ENCODE measurements at places on chromosomes 6 and 20.

- DNase-seq, result no peak
These were observed 31.6 kb downstream of the OSBPL2 start for GRCh38 chr20:62269871-62270270.

DNA sequence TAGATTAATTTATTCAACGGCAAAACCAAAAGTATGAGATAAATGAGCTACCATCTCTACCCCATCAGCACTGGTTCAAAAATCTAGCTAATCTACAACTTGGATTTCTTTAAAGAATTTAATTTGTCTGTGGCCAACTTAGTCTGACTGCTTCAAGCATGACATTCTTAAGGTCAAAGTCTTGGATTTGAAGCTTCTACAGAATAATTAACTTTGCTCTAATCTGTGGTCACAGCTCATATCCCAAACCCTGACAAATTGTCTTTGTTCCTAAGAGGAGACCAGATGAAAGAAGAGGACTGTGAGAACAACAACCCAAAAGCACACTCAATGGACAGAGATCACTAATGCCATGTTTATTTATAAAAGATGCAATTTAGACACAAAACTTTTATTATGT lies 166.9 kb upstream of the EPHA7 start:
- DNase-seq, result no peak

GRCh38 chr6:98579941-98580340 lies 254.4 kb upstream of the POU3F2 start:
- DNase-seq, result no peak

DNA sequence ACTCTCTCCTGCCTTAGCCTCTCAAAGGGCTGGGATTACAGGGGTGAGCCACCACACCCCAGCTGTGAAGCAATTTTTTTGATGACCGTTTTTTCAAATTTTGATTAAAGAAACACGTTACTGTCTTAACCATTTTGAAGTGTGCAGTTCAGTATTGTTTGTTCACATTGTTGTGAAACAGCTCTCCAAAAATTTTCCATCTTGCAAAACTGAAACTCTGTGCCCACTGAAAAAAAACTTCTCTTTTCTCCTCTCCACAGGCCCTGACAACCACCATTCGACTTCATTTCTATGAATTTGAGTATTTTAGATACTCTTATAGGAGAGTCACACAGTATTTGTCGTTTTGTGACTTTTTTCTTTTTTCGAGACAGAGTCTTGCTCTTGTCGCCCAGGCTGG lies 53.9 kb downstream of the ECT2L start:
- no peak for DNase-seq

DNA sequence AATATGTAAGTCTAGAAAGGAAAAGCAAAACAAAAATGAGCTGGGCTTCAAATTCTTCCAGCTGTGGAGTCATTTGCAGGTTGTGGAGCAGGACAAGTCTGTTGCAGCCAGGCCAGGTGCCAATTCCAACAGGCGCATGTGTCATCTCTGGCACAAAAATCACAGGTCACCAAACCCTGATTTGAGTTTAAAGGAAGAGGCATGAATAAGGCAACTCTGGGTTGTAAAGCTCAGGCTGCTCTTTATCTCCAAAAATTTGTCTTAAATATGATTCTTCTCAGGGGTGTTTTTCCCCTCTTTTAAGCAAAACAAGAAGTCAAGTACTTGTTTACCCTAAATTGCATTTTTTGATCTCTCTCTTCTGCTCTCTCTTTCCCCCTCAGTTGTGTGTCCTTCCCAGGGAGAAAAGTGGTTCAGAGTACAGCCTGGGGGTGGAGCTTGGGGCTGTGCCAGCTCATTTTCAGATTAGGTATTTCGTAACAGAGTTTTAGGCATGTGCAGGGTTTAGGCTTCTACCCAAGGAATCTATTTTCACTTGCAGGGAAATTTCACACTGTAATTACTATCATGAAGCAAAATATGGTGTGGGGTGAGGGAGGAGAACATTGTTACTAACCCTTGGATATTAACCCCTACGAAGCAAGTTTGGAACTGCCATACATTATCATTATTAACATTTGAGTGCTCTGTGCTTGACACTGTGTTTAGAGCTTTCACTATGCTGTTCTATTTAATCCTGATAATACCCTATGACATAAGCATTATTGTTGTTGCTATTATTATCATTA lies 8.3 kb upstream of the NCOA3 start:
- no peak for DNase-seq

GRCh38 chr6:10391299-10391630 lies 23.6 kb downstream of the TFAP2A start:
- no peak for DNase-seq

- DNase-seq, result no peak
These were observed 149.6 kb upstream of the KCNK16 start for GRCh38 chr6:39471954-39472659.

DNA sequence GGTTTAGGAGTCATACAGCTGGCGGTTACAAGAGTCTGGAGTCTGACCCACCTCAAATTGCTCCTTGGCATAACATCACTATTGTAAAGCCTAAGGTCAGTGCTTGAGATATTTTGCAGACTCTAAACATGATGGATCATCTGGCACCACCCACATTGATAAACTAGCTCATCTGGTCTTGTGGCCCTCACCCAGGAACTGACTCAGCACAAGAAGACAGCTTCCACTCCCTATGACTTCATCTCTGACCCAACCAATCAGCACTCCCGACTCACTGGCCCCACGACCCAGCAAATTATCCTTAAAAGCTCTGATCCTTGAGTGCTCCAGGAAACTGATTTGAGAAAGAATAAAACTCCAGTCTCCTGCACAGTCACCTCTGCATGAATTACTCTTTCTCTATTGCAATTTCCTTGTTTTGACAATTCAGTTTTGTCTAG lies 115.9 kb downstream of the CD24 start:
- DNase-seq, result no peak

GRCh38 chr20:17529586-17529985 lies 1.6 kb downstream of the BFSP1 start:
- no peak for DNase-seq

GRCh38 chr6:165984729-165985275 lies 182.8 kb downstream of the TBXT start:
- DNase-seq, result no peak

DNA sequence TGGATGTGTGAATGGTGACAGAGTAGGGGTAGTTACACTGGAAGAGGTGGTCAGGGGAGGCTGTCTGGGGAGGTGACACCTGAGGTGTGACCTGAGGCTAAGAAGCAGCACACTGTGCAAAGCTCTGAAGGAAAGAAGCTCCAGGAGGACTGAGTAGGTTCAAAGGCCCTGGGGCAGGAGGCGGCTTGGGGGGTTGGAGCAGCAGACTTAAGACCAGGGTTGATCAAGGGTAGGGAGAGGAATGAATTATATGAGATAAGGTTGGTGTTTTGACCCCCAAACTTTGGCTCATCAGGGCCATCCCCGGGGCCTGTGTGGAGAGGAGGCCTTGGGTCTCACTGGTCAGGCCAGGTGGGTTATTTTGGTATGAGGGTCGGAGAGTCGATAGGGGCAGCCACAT lies 166.1 kb downstream of the GRM4 start:
- DNase-seq, result no peak

DNA sequence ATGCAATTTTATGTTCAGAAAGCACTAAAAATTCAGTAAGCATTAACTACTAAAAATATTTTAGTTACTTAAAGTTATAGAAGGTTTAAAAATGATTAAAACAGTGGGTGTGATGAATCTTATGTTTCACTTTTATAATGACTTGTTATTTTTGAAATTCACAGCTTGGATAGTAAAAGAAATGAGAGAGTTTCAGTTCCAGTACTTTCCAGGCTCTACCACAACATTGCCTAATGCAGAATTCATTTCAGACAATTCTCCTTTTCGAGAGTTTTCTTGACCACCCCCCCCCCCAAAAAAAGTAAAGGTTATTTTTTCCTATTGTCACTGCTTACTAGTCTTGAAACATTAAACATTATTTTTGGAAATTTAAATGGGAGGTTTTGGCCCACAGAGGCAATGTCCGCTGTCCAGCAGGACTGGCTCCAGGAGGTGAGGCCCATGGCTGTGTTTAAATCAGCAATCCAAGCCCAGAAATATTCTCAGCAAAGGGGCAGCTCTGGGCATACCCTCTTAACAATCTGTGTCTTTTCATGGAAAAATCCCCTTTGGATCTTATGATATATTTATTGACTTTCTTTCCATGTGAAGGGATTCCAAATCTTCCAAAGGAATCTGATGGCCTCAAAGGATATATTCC lies 519.9 kb downstream of the MAFB start:
- no peak for DNase-seq

- peak; percentile 52 for DNase-seq
These were observed 146.4 kb downstream of the AKAP7 start for GRCh38 chr6:131281471-131282270.

DNA sequence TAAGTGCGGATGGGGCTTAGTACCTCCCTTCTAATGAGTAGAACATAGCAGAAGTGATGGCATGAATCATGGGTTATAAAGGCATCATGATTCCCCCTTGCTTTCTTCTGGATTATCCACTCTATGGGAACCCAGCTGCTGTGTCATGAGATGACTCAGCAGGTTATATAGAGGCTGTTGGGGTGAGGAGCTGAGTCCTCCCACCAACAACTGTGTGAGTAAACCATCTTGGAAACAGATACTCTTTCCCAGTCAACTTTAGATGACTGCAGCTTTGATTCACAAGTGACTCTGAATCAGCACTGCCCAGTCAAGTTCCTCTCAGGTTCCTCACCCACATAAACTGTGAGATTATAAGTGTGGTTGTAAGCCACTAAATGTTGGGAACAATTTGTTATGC lies 46.3 kb downstream of the FAM83B start:
- no peak for DNase-seq

DNA sequence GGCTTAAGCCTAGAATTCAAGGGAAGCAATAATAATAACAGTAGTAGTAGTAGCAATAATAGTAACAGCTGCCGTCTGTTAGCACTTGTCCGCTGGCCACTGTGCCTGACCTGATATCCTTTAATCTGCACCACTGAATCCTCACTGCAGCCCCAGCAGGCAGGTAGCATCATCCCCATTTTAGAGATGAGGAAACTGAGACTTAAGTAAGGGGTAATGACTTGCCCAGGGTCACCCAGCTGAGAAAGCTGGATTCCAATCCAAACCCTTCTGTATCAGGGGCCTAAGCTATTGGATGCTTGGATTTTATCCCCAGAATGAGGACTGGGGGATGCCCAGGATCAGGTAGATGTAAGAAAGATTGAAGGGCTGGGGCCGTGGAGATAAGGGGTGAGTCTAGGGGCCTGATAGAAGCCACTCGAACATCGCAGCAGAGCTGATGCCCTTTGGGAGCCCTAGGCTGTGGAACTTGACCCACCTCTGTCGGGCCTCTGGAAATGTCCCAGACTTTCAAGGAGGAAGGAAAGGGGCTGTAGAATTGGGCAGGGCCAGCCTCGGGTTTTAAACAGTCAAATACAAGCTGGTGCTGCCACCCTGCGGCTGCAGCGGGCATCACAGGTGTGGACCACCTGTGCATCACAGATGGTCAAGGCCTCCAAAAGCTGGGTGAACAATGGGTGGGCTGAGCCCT lies 102.1 kb upstream of the MYL9 start:
- DNase-seq, result no peak

DNA sequence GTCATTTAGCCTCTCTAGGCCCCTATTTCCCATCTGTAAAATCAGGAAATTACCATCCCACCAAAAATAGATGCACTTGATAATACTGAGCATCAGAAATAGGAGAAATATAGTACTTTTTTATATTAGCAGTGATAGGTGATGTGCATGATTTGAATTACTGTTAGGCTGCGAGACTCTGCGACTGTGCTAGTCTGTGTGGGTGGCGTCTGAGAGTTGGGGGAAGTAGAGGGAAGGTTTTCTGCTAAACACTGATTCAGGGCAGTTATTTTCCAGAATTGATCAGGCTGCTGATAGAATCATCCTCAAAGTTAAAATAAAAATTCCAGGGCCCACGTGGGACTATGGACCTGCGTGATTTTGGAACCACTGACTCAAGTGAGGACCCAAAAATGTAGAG lies 60.4 kb upstream of the ARMH2 start:
- no peak for DNase-seq

DNA sequence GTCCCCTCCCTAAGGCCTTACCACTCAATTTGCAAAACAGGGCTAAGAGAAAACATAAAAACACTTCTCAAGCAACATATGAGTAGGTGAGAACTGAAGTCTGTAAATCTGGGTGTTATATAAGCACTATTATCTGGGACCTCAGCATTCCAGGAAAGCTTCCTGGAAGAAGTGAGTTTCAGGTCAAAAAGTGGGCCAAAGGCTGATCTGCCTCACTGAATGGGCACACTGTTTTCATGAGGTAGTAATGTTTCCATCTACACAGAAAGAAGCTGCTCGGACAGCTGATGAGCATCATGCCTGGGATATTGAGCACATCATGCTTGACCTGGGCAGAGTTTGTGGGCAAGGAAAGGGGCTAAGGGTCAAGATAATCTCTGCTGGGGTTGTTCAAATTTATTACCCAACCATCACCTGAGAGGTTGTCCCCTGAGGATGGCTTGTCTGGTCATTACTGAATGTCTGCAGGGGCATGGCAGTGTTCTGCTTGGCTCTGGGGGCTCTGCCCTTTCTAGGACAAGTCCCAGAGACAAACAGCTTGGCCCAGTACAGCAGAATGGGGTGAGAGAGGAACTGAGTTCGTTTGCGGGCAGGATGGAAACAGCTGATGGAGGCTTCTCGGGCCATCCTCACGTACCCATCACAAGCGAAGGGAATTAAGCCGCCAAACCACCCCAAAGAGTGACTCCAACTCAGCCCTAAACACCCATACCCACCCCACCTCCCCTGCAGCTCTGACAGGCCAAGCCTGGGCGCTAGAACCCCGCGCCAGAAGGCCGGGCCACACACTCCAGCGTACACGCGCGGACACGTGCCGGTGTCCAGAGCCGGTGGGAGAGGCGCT lies 1.2 kb upstream of the SYNJ2 start:
- DNase-seq, result no peak

DNA sequence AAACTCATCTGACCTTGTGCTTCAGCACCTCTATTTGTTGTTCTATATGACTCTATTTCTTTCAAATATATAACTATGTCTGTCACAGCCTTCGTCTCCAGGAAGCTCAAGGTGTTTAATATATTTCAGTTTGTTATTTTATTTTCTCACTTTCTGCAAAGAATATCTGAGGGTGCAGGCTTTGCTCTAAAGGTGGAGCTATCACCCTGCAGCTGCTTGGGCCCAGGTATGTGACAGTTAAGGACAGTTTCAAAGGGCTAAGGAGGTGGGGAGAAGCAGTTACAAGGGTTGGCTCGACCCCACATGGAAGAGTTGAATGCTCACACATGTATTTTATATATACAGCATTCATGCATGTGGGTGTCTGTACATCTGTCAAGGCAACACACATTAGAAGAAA lies 405.6 kb downstream of the BTBD9 start:
- no peak for DNase-seq

- no peak for DNase-seq
These were observed 3.5 kb upstream of the ACAT2 start for GRCh38 chr6:159758031-159759001.

All from substantia nigra (tissue), 51 donors.